ENCODE measurements at places on chromosomes 7 and 10.

DNA sequence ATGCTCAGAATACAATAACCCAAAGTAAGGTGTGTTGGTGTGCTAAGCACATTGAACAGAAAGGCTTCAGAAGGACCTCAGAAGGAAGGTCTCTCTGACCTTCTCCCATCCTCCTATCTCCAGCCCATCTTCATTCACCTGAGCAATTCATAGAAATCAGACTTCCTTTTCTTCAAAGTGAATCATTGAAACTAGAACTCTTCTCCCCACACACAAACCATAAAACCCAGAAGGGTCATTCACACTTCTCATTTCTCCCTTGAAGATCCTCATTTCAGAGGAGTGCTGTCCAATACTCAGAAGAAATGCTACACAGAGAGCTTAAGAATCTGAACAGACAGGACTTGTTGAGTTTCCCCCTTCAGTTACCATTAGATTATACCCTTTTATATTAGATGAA, 89.5 kb downstream of the VWDE start:
- DNase-seq = no peak

DNA sequence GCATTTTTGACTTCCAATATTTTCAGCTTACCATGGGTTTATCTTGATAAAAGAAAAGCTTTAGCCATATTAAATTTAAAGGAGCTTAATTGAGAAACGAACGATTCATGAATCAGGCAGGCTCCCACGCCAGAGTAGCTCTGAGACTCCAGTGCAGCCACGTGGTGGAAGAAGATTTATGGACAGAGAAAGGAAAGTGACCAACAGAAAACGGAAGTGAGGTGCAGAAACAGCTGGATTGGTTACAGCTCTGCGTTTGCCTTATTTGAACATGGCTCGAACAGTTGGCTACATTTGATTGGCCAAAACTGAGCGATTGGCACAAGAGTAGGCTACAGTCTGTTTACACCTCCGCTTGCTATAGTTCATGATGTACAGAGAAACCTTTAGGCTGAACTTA, 395.4 kb downstream of the GATA3 start:
- DNase-seq = no peak

GRCh38 chr10:112230325-112230988, 46.9 kb upstream of the GPAM start:
- no peak for DNase-seq

DNA sequence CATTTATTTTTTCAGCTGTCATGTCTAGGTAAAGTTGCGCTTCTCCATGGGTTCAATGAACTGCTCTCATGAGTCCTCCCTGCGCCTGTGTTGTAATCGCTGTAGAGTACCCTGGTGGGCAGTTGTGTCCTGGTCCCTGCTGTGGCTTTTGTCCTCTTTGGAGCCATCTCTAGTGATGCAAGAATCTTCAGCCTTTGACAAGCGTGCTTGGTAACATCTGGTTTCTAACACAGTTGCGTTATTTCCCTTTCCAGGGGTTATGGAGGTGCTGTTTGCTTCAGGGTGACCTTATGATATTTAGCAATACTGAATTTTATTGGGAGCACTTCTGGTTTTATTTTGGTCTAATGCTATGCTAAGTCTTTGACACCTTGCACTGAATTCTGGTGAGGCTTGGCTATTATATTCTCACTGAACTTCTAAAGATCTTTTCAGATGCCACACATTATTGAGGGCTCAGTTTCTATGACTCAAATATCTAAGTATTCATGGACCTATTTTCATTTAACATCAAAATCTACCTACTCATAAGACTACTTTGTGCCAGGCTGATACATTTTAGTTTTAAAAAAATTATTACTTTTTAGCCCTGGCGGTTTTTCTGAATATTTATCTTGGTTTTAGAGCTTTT, 88.6 kb downstream of the FANK1 start:
- no peak for DNase-seq

GRCh38 chr10:93379731-93380575, 102.2 kb downstream of the MYOF start:
- DNase-seq = no peak

GRCh38 chr10:75922435-75922834, 491.0 kb downstream of the LRMDA start:
- no peak for DNase-seq

DNA sequence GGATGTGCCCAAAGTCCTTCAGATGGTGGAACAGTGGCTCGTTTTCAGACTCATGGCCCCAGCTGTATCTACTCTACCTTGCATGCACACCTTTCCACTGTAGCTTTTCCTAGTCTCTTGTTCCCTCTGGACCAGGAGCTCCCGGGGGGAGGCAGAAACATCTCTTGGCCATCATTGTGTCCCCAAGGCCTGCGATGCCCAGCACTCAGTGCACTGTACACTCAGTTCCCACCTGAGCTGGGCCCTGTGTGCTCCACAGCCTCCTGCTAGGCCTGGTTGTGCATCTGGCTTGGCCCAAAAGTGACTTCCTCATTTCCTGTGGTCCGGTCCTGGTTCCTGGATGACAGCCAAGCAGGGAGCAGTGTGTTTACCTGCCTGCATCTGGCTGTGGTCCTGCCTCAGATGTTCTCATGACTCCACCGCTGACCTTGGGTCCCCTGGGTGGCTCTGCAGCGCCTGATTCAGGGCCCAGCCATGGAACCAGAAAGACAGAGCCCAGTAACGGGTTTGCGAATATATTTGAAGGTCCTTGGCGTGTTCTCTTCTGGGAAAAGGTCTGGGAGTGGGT, 9.9 kb upstream of the DOCK1 start:
- DNase-seq = no peak

DNA sequence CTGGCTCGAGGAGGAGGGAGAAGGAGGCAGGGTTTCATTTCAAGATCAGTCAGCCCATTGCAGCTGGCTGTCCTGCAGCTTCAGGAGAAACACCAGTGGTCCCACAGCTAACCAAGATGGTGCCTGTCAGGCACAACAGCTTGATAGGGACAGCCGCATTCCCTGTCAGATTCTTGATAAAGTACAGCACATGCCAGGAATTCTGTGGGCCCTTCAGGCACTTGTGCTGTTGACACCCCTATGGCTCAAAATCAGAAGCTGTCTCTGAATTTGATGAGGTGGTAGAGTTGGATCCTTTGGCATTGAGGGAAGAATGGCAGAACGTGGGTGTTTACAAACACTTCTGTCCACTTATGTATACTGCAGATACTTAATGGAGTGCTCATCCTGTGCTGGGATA, 354.3 kb downstream of the KCNMA1 start:
- DNase-seq = no peak

- DNase-seq = no peak
Observed at GRCh38 chr10:133544506-133544905, 17.3 kb downstream of the CYP2E1 start.

- DNase-seq = no peak
Observed at GRCh38 chr7:154912871-154913637, 89.9 kb downstream of the PAXIP1 start.

DNA sequence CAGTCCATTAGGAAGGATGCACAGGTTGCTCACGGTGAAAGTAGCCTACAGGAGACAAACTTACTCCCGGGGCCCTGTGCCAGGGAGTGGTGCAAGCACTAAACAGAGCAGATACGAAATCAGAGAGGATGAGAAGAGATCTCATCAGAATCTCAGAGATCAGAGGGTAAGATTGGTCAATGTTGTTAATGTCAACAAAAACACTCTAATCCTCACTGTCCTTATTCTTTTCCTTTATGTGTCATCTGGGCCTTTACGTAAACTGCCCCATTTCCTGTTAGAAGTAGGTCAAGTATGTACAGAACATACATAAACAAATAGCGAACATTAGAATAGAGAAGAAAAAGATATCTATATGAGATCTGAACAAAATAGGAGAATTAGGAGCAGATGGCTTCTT, 163.1 kb downstream of the PPP1R17 start:
- no peak for DNase-seq

DNA sequence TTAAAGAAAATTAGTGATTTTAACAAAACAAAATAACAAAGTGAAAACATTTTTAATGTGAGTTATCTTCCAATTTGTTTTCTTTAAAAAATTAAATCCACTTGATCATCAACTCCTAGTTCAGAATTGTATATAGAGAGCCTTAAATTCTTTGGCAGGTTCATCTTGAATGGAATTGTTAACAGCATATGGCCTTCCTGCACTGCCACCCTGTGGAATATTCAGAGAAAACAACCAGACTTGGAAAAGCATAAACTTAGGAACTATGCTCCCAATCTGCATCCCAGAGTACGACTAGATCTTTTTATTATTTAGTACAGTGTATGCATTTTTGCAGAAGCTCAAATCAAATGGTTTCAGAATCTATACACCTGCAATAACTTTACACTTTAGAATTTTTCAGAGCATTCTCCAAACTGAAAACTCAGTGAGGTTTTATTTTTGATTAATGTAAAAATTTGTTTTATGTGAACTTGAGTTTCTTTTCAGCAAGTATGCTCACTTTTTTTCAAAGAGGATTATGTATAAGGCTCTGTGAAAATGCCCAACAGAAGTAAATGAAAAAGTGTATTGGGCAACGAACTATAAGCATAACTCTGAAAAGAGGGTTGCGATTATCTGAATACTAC, 44.9 kb upstream of the ANK3 start:
- no peak for DNase-seq

DNA sequence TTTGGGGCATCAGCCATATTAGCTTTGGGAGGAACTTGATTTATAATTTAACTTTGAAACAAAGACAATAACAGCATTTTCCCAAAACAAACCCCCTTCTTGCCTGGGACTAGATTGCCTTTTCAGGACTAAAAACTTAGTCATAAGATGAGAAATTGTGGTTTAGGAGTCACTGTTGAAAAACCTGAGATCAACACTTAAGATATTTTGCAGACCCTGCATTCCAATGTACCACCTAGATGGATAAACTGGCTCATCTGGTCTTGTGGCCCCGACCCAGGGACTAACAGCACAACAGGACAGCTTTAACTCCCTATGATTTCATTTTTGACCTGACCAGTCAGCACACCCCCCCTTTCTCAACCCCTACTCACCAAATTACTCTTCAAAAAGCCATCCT, 1165.4 kb downstream of the XPNPEP1 start:
- no peak for DNase-seq

DNA sequence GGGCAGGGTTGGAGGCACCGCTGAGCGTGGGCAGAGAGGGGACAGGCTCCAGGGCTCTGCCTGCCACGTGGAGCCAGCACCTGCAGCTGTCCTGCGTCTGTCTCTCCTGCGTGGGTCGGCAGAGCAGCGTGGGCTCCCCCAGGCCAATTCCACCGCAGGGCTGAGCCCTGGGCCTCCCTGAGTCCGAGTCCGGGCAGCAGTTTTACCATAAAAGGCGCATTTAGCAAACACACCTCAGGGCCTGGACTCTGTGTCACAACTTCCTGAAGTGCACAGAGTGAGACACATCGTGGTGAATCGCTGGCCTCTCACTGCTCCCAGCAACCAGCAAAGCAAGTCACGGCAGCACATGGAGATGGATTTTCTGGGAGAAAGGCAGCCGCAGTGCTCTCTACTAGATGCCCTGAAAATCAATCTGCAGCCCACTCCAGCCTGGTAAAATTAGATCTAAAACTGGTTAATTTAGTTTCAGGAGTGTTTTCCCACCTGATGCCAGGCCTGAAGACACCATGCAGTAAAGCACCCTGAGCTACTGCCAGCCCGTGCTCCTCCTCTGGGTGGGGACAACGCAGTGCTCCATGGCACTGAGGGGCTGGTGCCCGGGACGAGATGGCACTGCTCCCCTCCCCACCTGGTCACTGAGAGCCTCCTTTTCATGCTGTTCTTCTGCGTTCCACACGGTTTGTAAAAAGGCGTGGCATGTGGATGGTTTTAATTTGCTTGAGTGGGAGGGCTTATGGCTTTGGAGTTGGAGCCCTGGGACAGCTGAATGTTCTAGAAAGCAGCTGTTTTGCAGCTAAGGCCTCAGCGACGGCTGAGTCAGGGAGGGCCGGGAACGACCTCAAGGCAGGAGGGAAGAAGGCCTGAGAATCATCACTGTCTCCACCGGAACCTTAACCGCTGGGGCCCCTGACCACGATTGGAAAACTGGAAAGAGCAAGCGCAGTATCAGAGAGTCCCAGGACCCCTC, 336.9 kb downstream of the ADARB2 start:
- DNase-seq = no peak

DNA sequence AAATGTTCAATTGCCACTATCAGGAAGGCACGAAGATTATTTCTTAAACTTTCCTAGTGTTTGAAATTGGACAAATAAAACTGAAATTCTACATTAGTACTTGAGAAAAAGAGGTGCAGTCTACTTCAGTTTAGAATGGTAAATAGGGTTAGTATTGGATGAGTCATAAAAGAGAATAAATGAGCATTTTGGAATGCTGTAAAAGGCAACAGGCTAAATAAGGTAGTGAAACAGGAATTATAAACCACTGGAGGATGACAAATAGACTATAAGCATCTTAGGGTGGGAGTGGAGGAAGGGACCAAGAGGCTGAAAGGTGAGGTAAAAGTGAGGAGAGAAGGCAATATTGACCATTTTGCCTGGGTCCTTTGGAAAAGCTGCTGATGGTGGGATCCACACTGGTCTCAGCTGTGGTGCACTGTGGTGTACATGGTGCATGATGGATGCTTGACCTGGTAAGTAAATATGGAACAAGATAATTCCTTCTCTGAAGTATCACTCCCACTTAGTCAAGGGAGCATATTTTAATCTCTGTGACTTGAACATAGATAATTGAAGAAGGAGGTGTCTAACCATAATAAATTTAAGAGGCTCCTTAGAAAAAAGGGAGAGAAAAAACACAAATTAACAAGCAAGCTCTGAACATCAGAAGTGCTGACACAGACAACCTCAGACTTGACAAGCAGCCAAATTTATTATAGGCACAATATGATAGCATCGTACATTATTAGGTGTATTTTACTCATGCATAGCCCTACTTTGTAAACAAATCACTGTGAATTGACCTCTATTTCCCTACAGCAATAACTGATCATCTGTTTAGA, 76.4 kb upstream of the SCIN start:
- no peak for DNase-seq

DNA sequence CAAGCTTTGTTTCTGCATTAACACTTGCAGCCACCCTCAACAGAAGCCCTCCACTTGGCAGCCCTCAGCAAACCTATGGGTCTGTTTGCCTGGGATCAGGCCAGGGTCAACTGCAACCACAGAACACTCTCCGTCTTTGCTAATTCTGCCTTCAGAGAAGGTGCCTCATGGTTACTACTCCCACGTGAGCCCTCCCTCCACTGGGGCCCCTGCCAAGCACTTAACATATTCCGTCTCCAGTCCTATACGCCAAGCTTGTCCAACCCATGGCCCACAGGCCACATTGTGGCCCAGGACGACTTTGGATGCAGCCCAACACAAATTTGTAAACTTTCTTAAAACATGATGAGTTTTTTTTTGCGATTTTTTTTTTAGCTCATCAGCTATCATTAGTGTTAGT, 54.7 kb downstream of the HSPA12A start:
- DNase-seq = no peak

GRCh38 chr10:47031211-47031900, 120.1 kb downstream of the PTPN20 start:
- no peak for DNase-seq

DNA sequence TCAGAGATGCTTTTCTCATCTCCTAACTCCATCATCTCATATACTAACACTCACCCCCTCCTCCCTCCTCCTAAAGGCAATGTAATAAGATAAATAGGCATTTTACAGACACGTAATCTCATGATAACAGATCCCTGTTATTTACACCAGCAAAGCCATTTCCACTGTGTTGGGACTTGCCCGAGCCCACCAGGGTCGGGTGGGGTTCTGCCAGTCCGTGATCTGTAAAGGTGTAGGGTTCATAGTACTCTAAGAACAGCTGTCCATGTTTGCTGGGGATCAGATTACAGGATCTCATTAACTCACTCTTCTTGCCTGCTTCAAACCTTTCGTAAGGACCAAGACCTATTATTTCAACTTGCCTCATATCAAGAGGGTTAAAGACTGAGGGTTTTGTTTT, 172.4 kb downstream of the FZD1 start:
- no peak for DNase-seq

GRCh38 chr7:158251061-158251965, 336.3 kb downstream of the PTPRN2 start:
- no peak for DNase-seq
